ENCODE measurements at places on chromosomes 2 and 18.

DNA sequence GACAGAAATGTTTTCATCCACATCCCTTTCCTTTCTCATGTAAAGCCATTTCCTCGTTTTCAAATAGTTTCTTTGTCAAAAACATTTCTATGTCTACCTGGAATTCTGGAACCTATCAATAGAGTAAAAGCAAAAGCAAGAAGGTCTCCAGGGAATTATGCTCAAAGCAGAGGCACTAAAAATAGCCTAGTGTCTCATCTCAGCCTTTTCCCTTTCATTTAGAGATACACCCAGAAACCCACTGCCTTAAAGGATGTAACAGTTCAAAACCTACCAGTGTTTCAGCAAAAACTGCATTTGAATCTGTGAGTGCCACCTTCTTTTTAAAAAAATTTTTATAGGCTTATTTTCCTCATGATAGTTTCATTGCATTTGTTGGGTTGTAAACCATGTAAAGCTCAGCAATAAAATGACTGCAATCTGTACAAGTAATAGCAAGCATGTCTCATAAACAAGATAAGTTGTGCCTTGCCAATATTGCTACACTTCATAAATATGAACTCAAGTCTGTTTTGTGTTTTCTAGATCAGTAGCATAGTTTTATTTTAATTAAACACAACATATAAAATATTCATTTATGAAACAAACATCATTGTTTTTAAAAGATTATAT lies 927.3 kb upstream of the ACVR2A start:
- peak; percentile 39 for DNase-seq

- DNase-seq = peak; percentile 10
These were observed 45.0 kb downstream of the SLC38A11 start for GRCh38 chr2:164910101-164910899.

GRCh38 chr2:160753331-160753654 lies 259.7 kb upstream of the RBMS1 start:
- DNase-seq = no peak

DNA sequence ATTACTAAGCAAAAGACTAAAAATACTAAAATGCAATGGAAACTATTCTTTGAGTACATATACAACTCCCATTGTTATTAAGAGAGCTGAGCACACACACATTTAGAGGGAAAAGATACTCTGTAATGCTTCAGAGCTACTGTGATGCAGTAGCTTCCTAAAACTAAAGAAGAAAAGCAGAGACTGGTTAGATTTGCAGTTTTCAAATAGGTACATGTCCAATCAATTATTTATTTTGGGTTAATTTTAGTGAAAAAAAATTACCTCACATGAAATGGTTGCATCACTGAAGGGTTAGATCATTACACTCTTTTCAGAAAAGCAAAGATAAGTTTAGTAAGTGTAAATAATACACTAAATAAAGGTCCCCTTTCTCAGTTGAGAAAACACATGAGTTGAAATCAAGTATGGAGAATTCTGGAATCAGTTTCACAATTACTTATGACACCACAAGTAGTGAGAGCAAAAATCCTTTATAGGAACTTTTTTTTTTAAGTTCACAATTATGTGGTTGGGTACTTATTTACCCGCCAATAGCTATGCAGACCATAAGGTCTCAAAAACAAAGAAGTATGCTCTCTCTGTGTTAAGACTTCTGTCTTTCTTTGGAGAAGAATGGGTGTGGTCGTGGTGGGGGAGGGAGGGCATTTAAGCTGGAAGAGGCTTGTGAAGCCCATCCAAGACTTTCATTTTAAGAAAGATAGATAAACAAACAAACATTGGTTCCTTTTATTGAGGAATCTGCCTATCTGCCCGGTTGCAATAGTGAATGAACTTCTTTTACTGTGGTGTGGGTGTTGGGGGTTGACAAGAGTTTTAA lies 25.3 kb upstream of the SERTAD2 start:
- DNase-seq = no peak
